ENCODE measurements at places on chromosomes 4 and X.

DNA sequence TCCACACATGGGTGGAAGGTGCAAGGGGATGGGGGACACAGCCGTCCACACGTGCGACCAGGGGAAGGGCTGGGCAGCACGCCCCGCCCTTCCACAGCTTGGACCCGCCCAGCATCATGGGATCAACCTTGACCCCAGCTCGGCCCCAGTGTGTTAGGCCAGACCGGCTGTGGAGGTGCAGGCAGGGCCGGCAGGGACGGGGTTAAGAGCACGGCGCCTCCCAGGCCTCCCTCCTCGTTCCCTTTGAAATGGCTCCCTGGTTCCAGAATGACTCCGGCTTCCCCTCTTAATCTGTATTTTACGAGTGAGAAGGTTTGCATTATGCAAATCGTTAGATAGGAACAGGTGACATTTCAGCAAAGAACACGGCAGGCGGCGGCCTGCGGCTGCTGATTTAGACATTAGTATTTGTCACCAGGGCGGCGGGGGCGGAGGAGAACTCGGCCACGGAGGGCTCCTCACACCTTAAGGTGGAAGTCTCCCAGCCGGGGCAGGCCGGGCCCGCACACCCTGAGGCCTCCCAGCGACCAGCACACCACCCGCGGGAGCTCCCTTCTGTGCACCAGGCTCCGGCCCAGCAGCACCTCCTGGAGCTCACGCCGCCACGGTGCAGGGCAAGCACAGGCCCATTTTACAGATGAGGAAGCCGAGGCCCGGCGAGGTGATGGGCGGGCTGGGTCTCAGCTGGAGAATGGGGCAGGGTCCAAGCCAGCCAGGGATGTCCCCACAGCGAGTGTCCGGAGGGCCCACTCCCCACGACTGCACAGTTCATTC lies 116.1 kb downstream of the FAM53A start:
- no peak for DNase-seq

DNA sequence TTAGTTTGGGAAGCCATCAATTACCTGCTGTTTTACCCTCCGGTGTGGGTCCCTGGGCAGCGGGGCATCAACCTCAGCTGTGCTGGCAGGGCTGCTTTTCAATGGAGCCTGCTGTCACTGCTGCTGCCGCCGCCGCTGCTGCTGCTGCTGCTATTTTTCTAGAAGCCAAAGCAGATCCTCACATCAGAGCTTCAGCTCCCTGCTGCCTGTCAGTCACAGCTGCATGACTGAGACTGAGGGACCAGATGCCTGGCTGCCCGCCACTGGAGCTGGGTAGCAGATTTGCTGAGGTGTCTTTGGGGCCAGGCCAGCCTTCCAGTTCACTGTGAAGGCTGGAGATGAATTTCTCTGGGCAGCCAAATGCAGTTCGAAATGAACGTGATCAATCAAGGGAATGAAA lies 200.3 kb upstream of the NHS start:
- DNase-seq: no peak

GRCh38 chr4:15077969-15078368 lies 75.7 kb downstream of the CPEB2 start:
- no peak for DNase-seq

- no peak for DNase-seq
These were observed 2.1 kb downstream of the JAKMIP1 start for GRCh38 chr4:6198278-6198677.

GRCh38 chr4:186813377-186814068 lies 89.9 kb upstream of the FAT1 start:
- no peak for DNase-seq

GRCh38 chr4:80305466-80305865 lies 30.1 kb upstream of the CFAP299 start:
- no peak for DNase-seq

DNA sequence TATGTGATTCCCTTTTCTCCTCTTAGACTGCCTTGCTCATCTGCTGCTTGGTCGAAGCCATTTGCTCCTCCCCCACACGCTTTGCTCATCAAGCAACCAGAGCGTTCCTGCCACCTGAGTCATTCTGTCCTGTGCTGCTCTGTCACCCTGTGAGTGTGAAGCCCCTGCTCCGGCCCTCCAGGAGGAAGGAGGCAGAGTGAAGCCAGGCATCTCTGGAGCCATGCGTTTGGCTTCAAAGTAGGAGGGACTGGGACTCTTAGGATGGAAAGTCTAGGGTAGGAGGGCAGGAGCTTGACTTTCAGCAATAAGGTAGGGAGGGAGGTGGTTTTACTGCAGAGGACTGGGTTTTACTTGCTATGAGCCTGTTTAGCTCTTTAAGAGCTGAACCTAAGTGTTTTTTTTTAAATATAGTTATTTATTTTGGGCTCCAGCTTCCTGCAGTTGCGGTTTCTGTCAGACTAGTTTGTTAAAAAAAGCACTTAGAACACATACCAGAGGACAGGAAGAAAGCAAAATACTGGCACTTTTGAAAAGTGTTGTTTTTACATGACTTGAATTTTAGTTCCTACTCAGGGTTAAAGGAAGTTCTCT lies 63.6 kb downstream of the SPINK2 start:
- peak; percentile 57 for DNase-seq

GRCh38 chrX:19666950-19667349 lies 151.6 kb upstream of the MAP3K15 start:
- DNase-seq: no peak

DNA sequence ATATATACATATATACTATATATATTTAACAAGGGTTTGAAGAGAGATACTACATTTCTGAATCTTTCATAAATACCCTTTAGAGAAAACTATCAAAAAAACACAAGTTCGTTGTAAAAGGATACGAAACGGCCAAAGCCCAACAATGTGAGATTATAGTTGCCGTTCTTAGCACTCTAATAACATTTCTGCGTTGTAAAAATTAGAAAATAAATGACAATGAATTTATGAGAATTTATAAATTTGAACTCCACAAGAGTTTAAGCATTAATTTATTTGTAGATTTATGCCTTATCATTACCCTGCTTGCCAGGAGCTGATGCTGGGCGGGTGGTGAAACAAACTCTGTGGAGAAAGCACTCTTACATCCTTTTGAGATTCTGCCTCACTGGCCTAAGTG lies 1.1 kb downstream of the WDR17 start:
- DNase-seq: no peak

DNA sequence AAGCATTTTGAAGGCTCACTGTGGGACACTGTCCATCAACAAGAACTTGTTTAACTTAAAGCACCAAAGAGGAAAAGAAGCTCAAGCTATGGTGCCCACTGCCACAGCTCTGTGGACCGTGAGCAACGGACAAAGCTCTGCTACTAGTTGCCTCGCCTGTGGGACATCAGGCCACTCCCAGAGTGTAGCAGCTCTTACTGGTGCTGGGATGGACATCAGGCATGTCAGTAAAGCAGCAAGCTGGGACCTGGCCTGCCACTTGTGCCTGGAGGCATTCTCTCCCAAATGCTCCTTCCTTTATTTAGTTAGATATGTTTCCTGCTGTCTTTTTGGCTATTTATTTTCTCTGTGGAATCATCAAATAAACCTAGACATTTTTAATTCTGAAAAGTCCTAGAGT lies 46.7 kb downstream of the TMEM154 start:
- no peak for DNase-seq

GRCh38 chrX:104411800-104412199 lies 154.2 kb upstream of the IL1RAPL2 start:
- no peak for DNase-seq

DNA sequence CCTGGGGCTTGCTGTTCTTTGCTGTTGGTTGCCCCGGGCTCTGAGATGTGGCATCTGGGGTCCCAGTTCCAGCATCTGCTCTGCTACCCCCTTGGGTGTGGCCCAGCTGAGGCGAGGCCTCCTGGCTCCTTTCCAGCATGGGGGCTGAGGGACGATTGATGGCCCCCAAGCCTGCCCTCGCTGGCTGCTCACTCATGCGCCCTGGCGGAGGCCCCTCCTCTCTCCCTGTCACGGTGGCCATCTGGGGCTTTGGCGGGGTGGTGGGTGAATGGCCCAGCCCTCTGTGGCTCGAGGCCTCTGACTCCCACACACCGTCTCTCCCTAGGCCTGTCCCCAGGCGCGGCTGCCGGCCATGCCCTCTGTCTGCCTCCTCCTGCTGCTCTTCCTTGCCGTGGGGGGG lies 1.8 kb downstream of the PLXNA3 start:
- DNase-seq: no peak

- DNase-seq: no peak
These were observed 477 bp downstream of the SLC35A2 start for GRCh38 chrX:48910926-48911411.

DNA sequence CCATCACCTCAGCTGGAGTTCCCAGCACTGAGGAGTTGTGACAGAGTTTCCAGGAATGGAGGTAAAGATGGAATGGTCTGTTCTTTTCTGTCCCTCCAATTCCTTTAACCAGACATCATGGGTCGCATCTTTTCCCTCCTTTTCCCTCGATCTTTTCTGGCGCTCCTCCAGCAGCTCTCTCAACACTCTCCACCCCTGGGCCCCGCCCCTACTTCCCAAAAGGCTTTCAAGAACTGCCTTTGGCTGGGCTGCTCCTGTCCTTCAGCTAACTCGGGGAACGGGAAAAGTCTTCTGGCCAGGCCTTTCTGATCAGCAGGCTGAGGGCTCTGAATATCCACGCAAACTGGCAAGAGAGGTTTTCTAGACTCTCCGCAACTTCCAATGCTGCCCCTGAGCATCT lies 34.0 kb downstream of the UTP14A start:
- DNase-seq: no peak

GRCh38 chr4:74189331-74190043 lies 31.6 kb downstream of the MTHFD2L start:
- no peak for DNase-seq

- DNase-seq: no peak
These were observed 584.8 kb downstream of the PPARGC1A start for GRCh38 chr4:23305026-23305425.

GRCh38 chr4:164536814-164537213 lies 217.1 kb upstream of the SMIM31 start:
- DNase-seq: no peak

GRCh38 chr4:94576210-94576609 lies 124.5 kb downstream of the PDLIM5 start:
- no peak for DNase-seq

DNA sequence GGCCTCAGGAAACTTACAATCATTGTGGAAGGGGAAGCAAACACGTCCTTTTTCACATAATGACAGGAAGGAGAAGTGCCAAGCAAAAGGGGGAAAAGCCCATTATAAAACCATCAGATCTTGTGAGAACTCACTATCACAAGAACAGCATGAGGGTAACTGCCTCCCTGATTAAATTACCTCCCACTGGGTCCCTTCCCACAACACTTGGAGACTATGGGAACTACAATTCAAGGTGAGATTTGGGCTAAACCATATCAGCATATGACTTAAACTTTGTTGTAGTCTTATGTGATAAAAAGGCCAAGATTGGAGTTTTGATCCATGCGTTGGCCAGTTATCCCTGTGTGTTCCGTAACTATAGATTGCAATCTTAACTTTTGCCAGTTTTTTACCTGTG lies 68.3 kb downstream of the C4orf33 start:
- DNase-seq: no peak

DNA sequence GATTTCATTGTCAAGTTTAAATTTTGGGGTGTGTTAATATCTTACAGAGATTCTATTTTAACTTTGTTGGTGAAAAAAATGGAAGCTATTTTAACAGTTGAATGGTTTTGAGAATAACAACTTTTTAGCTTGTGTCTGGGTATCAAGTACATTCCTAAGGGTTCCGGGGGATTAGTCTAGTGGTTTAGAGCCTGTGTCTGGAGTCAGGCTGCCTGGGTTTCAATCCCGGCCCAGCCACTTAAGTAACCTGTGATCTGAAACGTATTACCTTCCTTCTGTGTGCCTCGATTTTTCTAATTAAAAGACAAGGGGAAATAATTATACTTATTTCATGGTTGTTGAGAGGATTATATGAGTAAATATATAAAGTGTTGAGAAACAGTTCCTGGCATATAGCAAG lies 288.6 kb upstream of the NR3C2 start:
- DNase-seq: no peak

DNA sequence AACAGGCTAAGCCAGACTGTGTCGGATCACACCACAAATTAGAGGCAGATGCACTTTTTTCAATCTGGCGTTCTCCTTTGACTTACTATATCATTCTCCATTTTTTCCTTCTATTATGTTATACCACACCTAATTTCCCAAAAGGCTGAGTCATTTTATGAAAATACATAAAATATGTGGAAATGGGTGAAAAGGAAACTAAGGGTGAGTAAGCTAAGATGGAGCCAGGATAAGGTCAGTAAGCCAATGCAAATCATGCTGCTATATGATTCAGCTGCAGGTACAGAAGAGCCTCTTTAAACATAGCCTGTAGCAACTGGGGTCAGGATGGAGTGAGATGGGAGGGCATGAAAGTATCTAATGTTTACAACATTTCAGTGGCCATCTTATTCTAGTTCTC lies 94.0 kb upstream of the TEX13A start:
- no peak for DNase-seq

- no peak for DNase-seq
These were observed 341.0 kb downstream of the SLC7A11 start for GRCh38 chr4:137901114-137901513.

- no peak for DNase-seq
These were observed 6.4 kb upstream of the PITX2 start for GRCh38 chr4:110629214-110629754.

DNA sequence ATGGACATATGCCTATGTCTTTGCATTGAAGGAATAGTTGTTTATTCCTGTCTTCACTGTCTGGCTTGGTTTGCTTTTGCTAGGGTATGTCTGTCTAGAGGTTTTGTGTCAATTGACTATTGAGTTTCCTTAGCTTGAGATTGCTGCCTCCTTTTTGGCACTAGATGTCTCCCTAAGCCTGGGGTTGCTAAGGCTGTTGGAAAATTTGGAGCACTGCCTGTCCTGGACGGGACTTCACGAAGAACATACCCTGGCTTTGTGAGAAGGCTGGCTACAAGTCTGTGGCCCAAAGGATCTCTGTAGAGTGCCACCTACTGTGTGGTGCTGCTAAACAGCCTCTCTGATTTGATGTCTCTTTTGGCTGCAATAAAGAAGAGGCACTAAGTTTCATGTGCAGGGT lies 183.8 kb upstream of the NUDT10 start:
- DNase-seq: no peak

- DNase-seq: no peak
These were observed 9.8 kb downstream of the PWWP3B start for GRCh38 chrX:106177982-106178321.

GRCh38 chr4:138907174-138907573 lies 108.4 kb upstream of the NOCT start:
- DNase-seq: no peak

DNA sequence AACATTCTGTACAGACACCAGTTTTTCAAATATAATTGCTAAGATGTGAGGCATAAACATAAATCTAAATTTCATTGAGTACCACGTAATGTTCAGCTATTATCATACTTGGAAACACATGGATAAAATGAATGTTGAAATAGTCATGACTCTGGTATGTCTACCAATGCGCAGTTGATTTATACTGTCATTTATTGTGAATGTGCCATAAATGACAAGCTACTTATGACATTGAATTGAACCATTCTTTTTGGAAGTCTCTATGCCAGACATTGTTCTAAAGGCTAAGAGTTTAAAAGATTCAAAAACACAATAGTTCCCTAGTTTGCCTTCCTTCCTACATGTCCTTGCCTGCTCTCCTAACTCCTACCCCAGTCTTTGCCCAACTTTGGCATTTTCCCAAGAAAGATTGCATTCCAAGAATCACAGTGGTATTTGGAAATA lies 96.6 kb upstream of the DMD start:
- DNase-seq: no peak

Measured in activated CD4-positive, alpha-beta T cell treated with anti-CD3 and anti-CD28 coated beads, Interleukin-2, amount 50 U/mL, for 1 hour (primary cell).